ENCODE measurements at places on chromosomes 2 and 18.
A peak's percentile ranks its signal among the peaks of the same experiment; 100 is the strongest.

- DNase-seq, result no peak
These were observed 107.2 kb downstream of the GALNT1 start for GRCh38 chr18:35688757-35689156.

DNA sequence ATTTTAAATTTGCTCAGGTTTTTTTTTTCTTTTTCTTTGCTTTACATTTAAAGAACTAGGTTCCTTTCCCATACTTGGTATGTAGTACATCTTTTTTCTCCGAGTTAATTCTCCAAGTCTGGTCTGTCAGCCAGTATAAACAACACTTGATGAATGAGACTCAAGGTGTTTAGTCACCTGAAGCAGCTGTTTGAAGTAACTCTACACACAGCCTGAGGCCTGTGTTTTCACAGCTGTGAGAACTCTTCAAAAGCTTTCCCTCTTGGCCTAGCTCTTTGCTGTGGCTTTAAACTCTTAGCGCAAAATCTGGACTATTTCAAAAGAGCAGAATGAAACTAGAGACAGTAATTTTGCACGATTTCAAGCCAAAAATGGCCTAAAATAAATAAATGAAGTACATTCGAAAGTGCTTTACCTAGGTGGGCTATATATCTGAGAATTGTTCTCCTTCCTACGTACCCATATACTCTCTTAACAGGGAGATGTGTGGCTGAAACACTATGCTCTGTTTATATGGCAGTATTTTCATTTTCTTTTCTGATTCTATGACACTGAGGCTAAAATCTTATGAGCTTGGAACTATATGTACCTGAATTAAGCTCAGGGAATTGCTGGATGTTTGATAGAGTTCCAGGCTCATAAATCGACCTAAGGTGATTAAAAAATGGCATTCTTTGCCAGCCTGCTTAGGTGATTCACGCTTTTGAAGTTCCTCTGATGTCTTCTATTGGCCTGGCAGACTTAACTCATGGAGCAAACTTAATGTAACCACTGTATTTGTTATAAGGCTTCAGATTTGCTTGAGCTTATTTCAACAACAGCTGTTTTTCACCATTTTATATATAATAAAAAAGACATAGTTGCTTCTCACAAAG lies 1044.1 kb upstream of the ZEB2 start:
- DNase-seq, result peak; percentile 40

- no peak for DNase-seq
These were observed 32.9 kb downstream of the ZC3H15 start for GRCh38 chr2:186518945-186519344.

DNA sequence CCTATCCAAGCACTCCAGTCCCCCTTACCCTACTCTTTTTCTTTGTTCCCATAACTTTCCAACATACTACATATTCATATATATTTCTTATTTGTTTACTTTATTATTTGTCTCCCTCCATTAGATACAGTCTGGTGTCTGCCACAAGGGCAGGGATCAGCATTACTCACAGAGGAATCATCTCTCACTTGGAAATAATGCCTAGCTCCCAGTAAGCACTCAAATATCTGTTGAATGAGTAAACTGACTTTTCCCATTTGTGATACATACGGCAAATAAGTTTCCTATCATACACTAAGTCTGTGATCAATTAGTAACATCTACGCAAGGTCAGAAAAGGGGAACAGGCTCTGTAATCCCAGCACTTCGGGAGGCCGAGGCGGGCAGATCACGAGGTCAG lies 18.7 kb downstream of the C1D start:
- DNase-seq, result peak; percentile 4

DNA sequence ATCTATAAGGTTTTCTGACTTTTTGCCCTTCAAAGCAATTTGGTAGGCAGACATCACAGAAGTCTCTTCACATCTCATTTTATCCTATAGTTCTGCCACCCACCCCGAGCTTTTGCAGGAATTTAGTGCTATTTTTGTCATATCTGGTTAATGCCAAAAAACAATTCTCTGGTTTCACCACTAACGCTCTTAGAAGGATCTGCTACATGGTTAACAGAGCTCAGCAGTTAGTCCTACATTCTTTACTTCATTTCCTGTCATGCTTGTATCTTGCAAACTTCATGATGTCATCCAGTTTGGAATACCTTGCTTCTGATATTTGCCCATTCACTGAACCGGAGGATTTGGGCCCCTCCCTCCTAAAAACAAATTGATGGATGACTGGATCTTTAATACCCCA lies 116.8 kb upstream of the SERPINE2 start:
- DNase-seq, result no peak

DNA sequence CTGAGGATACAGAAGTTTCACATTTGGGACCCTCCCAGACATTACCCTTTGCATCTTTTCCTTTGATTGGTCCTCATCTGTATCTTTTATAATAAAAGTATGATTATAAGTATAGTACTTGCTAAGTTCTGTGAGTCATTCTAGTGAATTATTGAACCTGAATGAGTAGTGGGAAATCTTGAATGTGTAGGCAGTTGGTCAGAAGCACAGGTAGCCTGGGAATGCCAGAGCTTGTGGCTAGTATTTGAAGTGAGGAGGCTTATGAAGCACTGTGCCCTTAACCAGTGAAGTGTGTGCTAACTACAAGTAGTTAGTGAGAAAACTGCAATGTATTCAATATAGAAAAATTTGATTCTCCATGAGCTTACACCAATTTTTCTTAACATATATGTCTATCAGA lies 257.6 kb downstream of the GRB14 start:
- DNase-seq, result no peak

DNA sequence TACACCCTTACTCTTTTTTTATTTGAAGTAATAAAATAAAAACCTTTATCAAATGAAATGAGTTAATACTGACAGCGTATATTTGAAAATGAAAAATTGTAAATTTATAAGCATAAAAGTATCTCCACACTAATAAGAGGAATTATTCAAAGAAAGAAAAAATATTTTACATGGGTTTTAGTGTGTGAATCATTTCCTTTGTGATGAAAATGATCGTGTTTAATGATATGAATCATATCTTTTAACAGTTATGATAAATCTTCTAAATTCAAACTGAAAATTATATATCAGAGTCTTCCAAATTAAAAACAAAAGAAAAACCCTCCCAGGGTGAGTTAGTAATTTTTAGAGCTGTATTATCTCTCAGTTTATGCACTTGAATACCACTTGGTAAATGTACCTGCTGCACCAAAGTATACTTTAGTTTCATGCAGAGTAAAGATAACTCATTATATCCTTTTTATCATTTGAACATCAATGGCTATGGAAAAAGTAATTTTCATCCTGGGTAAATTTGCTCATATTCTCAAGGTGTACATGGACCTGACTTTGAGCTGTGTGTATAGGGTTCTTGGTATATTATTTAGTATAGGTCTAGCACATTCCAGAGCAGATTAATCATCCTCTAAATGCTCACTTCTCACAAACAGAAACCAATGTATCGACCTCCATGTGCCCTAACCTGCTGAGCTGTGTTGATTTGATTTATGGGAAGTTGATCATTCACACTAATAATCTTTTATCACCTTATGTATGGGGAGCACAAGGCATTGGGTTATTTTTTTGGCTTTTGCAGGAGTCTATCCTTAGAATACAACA lies 98.7 kb upstream of the VWC2L start:
- DNase-seq, result no peak

DNA sequence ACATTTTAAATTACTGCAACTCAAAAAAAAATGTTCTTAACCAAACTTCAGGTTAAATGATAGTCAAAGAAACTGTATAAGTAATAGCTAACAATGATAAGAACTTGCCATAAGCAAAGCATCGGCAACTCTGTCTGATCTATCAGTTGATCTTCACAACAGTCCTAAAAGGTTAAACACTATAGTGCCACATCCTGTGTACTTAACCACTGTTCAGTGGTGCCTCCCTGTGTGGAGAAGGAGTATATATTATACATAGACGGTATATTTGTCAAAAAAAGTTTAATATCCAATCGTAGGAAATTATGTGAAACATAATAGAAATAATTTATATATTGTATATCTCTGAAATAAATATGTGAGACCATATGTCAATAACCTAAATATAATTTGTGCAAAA lies 13.0 kb downstream of the DTNA start:
- DNase-seq, result no peak

- DNase-seq, result no peak
These were observed 7.1 kb upstream of the ZBTB14 start for GRCh38 chr18:5302606-5303005.

DNA sequence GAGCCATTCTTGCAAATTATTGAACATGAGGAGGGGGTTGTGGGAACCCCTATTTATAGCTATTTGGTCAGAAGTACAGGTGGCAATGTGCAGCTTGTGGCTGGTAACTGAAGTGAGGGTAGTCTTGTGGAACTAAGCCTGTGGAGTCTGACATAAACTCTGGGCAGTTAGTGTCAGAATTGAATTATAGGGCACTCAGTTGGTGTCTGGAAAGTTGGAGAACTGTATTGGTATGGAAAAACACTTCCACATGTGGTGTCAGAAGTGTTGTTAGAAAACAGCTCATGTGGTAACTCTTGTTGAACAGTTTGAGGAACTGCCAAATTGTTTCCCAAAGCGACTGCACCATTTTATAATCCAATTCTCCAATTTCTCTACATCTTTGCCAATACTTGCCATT lies 7.5 kb downstream of the RALBP1 start:
- DNase-seq, result no peak

DNA sequence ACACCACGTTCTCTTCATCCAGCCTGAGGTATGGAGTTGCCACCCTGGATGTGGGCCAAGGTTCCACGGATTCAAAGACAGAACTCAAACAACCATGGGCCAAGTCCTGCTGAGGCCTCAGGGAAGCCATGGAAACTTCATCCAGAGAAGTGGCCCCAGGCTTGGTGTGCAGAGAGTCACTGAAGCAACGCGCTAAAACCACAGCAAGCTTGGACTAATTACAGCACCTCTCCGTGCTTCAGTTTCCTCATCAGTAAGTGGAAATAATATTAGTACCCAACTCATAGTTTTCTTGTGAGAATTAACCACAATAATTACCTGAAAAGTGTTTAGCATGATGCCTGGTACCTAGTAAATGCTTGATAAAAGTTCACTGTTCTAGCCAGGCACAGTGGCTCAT lies 19.2 kb upstream of the AP1S3 start:
- DNase-seq, result no peak

DNA sequence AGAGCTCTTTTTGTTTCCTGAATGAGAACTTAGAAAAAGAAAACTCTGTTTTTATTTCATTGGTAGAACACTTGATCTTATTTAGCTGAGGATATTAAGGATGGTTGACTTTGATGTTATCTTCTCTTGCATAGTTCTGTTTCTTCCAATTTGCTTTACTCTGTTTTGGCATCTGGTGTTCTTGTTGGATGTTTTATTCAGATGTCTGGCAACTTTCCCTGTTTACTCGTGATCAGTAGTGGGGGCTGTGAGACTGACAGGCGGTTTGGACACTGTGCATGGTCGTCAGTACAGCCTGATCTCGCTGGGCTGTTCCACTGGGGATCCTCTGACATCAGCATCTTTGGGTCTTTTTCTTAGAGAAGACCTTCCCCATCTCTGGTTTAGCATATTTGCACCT lies 100.1 kb downstream of the TSN start:
- no peak for DNase-seq

GRCh38 chr18:14117606-14118005 lies 14.6 kb downstream of the ZNF519 start:
- DNase-seq, result no peak

DNA sequence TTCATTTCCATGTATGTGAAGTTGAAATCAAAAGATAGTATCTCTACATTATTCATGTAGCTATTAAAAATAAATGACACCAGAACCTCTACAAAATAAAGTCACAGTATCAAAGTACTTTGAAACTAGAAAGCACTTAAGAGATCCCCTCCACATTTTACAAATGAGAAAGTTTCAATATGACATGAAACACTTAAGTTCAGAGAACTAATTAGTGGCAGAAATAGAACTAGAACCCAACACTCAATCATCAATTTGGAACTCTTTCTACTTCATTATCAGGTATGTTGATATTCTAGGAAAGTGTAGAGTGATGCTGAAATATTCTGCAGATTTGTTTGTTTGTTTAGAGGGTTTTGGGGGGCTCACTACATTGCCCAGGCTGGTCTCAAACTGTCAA lies 145.6 kb downstream of the MEMO1 start:
- DNase-seq, result no peak

DNA sequence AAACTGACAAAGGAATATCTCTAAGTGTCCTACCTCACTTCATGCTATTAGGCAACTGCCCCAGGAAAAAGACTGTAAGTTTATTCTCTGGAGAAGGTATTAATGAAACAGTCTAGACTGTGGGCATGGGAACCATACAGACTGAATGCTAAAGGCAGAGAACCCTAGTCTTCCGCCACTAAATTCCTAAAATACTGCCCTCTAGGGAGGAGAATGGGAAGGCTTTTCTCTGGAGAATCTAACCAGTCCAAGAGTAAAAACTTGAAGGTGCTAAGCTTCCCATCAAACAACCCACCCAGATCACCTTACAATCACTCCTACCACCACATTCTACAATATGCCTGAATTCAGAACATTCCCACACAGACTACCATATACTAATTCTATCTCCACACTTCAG lies 3.4 kb downstream of the SRBD1 start:
- no peak for DNase-seq

Data from smooth muscle cell of the brain vasculature (primary cell).